ENCODE measurements at places on chromosomes 1 and 21.

DNA sequence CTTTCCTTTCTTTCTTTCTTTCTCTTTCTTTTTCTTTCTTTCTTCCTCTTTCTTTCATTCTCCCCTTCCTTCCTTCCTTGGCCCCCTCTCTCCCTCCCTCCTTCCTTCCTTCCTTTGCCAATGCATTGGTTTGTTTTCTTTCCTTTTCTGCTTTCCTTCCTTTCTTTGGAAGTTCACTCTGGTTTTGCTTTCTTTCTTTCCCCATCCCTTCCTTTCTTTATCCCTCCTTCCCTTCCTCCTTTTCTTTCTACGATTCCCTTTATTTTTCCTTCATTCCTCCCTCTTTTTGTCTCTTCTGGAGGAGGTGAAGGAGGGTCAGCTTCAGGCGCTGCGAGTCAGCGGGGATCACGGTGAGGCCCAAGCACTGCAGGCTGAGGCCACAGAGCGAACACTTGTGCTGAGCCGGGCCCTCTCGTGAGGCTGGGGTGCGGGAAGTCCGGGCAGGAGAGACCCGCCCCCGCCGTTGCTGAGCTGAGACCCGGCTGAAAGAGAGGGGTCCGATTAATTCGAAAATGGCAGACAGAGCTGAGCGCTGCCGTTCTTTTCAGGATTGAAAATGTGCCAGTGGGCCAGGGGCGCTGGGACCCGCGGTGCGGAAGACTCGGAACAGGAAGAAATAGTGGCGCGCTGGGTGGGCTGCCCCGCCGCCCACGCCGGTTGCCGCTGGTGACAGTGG is 1.5 kb downstream of the SIM2 start:
- DNase-seq: no peak

GRCh38 chr1:181484821-181485220 is 1.5 kb downstream of the CACNA1E start:
- DNase-seq: no peak

GRCh38 chr1:170863621-170864020 is 71.7 kb upstream of the MROH9 start:
- no peak for DNase-seq

DNA sequence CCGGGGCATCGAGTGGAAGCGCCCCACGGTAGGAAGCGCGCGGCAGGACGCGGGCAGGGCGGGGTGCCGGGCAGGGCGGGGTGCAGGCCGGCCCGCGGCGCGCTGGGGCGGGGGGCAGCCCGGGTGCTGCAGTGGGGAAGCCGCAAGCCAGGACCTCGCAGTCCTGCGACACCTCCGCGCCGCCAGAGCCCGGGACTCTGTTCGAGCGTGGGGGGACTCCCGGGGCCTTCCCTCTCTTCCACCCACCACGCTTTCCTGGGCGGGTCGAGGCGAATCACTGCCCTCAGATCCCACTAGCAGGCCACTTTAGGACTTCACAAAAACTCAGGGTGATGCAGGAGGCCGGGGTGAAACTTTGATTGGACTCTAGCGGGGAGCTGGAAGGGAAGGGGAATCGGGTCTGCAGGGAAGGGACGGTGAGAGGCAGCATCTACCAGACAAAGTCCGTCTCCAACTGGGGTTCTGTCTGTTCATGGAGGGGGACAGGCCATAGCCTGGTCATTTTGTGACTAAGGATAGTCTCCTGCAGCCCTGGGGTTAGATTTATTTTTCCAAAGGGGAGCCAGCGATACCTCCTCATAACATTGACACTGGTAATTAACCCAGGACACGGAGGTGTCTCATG is 623 bp downstream of the CAPN2 start:
- no peak for DNase-seq

GRCh38 chr1:113859478-113860175 is 11.9 kb downstream of the PTPN22 start:
- no peak for DNase-seq

- DNase-seq: no peak
Observed at GRCh38 chr1:24417681-24418080, 2.1 kb downstream of the NIPAL3 start.

DNA sequence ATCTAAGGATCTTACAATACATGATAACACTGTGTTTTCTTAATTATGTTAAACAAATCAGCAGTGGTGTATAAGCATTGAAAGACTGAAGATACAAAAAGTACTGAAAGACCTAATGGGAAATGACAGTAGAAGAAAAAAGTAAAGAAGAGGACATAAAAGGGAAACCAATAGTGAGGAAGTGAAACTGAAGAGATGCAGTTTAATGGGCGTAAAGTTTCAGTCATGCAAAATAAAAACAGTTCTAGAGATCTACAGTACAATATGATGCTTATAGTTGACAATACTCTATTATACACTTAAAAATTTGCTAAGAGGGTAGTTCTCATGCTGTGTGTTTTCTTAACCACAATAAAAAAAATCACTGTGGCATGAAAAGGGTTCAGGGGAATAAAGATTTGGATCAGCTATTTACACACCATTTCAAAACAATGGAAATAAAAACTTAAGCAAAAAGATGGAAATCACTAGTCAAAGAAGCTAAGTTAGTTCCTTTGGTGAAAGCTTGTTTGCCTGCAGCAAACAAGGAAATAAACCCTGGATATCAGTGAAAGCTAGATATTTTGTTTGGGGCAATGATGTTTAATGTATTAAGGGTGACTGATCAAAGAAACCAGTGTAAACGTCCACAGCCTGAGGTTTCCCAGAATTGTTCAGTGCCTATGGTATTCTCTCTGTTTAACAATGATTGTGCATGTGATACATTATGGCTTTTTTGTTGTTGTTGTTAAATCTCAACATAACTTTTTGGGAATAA is 1160.8 kb upstream of the ADGRL2 start:
- DNase-seq: no peak

DNA sequence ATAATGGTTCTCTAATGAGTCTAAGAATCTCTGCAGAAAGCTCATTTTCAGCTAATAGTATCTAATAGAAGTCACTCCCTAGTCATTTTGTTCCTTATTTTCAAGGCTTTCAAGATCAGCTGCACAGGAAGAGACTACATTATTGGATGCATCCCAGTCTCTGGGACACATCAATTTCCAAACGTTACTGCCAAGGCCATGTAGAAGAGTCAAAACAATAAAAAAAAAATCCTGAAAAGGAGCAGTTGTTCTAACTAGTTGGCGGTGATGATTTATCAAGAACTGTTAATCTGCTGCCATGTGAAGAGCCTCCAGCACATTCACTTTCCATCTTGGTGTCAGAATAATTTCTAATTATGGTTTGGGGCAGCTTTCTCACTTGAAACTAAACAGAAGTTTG is 5.7 kb downstream of the DDAH1 start:
- DNase-seq: no peak

Measured in stimulated activated CD4-positive, alpha-beta T cell treated with anti-CD3 and anti-CD28 coated beads, Interleukin-15, amount 100 ng/mL, for 48 hours (primary cell).